ENCODE measurements at places on chromosomes 5 and 9. TPM values are rescaled to one million over a fixed set of nuclear protein-coding genes. Genes with fewer than 3 reads are reported as not detected.

DNA sequence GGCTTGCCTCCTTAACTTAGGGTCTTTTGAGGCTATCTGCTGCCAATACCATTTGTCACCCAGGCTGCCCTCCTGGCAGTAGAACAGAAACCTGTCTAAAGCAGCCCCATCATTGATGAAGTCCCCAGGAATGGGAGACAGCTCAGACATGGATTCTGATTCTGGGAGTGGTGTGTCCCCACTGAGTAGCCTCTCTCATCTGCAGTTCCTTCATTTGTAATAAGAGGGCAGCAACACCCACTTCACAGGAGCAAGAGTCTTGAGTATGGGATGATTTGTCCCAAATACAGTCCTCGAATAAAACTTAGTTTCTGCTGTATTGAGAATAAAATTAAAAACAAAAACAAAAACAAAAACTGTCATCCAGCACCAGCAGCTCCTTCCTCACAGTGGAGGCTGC lies 167.6 kb downstream of the ASTN2 start:
- no peak for DNase-seq

NMUR2 gene
- total RNA-seq: 0.87 TPM

DNA sequence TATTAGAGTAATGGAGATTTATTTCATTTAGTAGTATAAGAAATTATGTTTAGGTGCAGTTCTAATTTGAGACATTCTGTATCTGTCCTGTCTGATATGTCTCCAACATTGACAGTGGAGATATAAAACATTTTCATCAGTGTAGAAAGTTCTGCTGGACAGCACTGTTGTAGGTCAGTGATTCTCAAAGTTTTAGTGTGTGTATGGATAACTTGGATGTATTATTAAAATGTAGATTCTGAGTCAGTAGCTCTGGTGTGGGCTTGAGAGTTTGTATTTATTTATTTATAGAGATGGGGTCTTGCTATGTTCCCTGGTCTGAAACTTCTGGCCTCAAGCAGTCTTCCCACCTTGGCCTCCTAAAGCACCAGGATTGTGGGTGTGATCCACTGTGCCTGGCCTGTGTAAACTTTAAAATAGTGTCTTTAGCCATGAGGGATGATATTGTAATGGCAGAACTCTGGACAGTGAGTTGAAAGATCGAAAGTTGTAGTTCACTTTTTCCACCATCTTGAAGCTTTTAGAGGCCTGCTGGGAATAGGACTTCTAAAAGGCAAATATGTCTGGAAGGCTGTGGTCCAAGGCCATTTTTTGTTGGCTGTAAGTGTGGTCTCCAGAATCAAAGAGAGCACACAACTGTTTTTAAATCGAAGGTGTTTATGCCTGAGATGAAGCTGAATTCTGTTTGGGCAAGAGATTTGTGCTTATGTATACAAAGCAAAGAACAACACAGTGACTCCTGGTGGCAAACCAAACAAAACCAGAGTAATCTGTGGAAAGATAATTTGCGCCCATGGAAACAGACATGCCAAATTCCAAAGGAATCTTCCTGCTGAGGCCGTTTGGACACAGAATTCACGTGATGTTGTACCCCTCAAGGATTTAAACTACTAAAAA lies 12.4 kb downstream of the UBAP1 start:
- no peak for DNase-seq

GRCh38 chr9:117938086-117938485 lies 233.9 kb downstream of the TLR4 start:
- DNase-seq: no peak

FAM151B gene
- 3.8 TPM for total RNA-seq

CA9 gene
- total RNA-seq: 0.15 TPM

- no peak for DNase-seq
Observed at GRCh38 chr9:108831496-108832178, 24.1 kb downstream of the ACTL7B start.

DNA sequence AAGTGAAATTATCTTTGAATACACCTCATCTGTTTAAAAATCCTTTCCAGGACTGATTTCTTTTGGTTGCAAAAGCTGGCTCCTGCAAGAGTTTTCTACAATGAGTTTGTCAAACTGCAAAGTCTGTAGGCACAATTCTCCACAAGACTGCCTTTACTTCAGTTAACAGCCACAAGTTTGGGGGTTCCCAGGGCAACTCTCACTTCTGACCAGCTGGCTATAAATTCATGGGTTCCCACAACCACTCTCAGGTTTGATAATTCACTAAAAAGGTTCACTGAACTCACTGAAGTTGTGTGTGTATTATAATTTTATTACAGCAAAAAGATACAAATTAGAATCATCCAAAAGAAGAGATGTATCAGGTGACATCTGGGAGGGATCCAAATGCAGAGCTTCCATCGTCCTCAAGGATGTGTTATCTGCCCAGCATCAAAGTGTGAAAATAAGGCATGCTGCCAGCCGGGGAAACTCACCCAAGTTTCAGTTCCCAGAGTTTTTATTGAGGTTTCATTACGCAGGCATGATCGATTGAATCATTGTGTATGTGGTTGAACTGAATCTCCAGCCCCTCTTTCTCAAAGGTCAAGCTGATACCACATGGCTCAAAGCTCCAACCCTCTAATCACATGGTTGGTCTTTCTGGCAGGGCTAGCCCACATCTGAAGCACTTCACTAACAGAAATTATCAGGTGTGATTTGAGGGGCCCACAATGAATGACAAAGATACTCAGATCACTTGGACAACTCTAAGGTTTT lies 19.0 kb upstream of the PSIP1 start:
- no peak for DNase-seq

DMRT2 gene
- not detected for total RNA-seq

C7 gene
- total RNA-seq: not detected

- no peak for DNase-seq
Observed at GRCh38 chr5:137566780-137567179, 67.7 kb upstream of the SPOCK1 start.

GRCh38 chr5:73522989-73523388 lies 24.7 kb downstream of the BTF3 start:
- DNase-seq: no peak

GRCh38 chr5:57825031-57825686 lies 342.5 kb upstream of the ACTBL2 start:
- no peak for DNase-seq

DNA sequence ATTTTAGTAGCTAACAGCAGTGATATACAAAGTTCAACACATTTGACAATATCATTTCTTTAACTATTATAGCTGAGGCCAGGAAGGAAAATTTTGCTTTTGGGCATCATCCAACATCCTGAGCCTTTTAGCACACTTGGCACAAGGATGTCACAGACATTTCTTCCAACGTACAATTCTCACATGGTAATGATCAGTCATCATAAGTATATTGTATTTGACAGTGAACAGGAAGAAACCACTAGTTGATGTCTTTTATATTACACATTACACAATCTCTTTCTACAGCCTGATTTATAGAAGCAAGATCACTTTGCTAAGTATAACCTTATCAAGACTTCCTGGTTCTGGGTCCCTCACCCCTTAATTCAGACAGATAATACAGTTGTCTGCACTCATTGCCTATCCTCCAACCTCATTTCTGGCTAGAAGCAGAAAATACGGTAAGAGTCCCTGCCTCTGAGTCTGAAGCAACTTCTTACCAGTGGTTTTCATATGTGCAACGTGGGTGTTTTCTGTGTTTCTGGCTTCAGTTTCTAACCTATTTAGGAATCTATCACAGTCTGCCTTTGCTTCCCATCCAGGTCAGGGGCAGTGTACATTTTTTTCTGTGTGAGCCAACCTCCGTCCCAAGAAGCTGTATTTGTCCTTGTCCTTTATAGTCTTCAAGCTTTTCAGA lies 167.8 kb downstream of the PAM start:
- DNase-seq: no peak
